ENCODE measurements at places on chromosomes 13 and 19. TPM values are rescaled to one million over a fixed set of nuclear protein-coding genes. Genes with fewer than 3 reads are reported as not detected.

- peak within 1 kb of the TSS; percentile 90 for H3K4me3 ChIP-seq
- no peaks in the 10 kb centered on the region for H3K27me3 ChIP-seq
- H3K4me1 ChIP-seq = peaks cover 8% of the 10 kb centered on the region
- H3K36me3 ChIP-seq = peaks cover 29% of the 10 kb centered on the region
- DNase-seq = peak; percentile 93
- H3K27ac ChIP-seq = peak within 1 kb of the TSS; percentile 92
Observed at GRCh38 chr19:5903624-5904351, at the start of gene NDUFA11. NDUFA11 (minus strand) TSS chr19:5903790; CDS start chr19:5903708, 82 bp downstream.

MEDAG gene
- total RNA-seq = 1.6 TPM

CYP2A7 gene
- not detected for total RNA-seq

GRCh38 chr13:110017379-110017778 lies 231.0 kb upstream of the IRS2 start:
- peaks cover 14% of the 10 kb centered on the region for H3K4me1 ChIP-seq
- DNase-seq = peak; percentile 9
- H3K27ac ChIP-seq = peak overlapping the region; percentile 45
- H3K36me3 ChIP-seq = no peaks in the 10 kb centered on the region
- H3K4me3 ChIP-seq = no peak overlapping the region
- H3K27me3 ChIP-seq = no peaks in the 10 kb centered on the region

TBXA2R gene
- total RNA-seq = 0.24 TPM

GRCh38 chr13:41456768-41457588 lies at the start of gene RGCC:
RGCC (plus strand) TSS chr13:41457550; CDS start chr13:41457708, 158 bp downstream.
- peak within 1 kb of the TSS; percentile 71 for H3K4me3 ChIP-seq
- peak; percentile 70 for DNase-seq
- H3K36me3 ChIP-seq = peaks cover 9% of the 10 kb centered on the region
- H3K4me1 ChIP-seq = no peaks in the 10 kb centered on the region
- H3K27ac ChIP-seq = no peak within 1 kb of the TSS

DKKL1 gene
- not detected for total RNA-seq

CEACAM18 gene
- total RNA-seq = not detected

GRCh38 chr13:95197548-95197947 lies 103.7 kb downstream of the ABCC4 start:
- no peaks in the 10 kb centered on the region for H3K36me3 ChIP-seq
- no peaks in the 10 kb centered on the region for H3K27me3 ChIP-seq
- no peak for DNase-seq
- no peak overlapping the region for H3K4me3 ChIP-seq
- peaks cover 9% of the 10 kb centered on the region for H3K4me1 ChIP-seq

GRCh38 chr13:79799059-79799867 lies 318.3 kb downstream of the NDFIP2 start:
- H3K27ac ChIP-seq = no peak overlapping the region
- H3K36me3 ChIP-seq = no peaks in the 10 kb centered on the region
- H3K27me3 ChIP-seq = no peaks in the 10 kb centered on the region
- H3K4me1 ChIP-seq = no peaks in the 10 kb centered on the region

- no peak overlapping the region for H3K27ac ChIP-seq
- no peaks in the 10 kb centered on the region for H3K27me3 ChIP-seq
- H3K36me3 ChIP-seq = no peaks in the 10 kb centered on the region
- H3K4me1 ChIP-seq = peaks cover 9% of the 10 kb centered on the region
- no peak for DNase-seq
Observed at GRCh38 chr19:48244281-48244680, 11.4 kb downstream of the CARD8 start.

- no peak overlapping the region for H3K27ac ChIP-seq
- H3K4me3 ChIP-seq = no peak overlapping the region
- no peaks in the 10 kb centered on the region for H3K27me3 ChIP-seq
- no peak for DNase-seq
- no peaks in the 10 kb centered on the region for H3K36me3 ChIP-seq
Observed at GRCh38 chr13:105316731-105317130, 1218.7 kb downstream of the EFNB2 start.

DNA sequence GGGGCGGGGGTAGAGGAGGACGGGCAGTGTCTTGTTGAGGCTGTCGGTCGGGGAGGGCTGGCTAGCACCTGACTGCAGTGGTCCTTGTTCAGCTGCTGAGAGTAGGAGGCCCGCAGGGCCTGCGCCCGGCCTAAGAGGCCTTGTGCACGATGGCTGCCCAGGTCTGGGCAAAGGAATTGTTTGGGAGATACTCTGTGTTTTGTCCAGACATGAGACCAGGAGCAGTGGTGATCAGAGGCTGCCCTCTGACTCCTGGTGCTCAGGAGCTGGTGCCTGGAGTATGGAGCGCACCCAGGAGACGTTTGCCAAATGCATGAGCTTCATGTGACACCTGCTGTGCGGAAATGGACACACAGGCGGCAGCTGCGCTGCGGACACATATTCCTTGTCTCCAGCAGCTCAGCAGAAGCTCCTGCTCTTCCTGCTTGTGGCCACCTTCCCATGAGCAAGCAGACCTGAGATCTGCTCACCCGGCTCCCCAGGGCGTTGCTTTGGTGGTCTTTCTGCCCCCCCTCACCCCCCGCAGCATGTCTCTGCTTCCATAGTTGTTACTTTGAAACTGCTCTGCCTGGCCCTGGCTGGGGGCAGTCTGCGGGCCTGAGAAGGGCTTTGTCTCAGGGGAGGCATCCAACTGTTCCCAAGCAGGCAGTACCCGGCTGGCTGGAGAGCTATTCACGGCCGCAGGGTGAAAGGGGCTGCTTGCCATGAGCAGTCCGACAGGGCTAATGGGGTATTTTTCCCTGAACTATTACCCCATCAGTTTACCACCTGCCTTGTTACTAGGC lies 163.9 kb downstream of the TEX29 start:
- no peak for DNase-seq
- no peaks in the 10 kb centered on the region for H3K4me1 ChIP-seq
- no peak overlapping the region for H3K27ac ChIP-seq
- H3K36me3 ChIP-seq = no peaks in the 10 kb centered on the region
- no peak overlapping the region for H3K4me3 ChIP-seq

GSK3A gene
- total RNA-seq = 58.8 TPM

DNA sequence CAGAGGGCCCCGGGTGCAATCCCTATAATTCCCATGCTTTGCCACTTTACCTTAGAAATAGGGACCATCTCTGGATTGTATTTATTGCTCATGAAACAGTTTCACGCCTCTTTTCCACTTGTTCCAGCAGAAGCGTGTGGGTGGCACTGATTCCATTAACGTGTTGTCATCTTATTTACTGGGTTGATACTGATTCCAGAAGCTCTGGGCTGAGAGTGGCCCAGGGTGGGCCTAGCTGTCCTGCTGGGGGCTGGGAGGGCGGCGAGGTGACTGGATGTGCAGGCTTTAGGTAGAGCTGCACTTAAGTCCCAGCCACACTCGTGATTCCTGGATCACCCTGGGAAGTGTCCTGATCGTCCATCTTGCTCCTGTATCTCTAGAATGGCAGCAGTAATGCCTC lies 155.0 kb downstream of the TEX29 start:
- no peak overlapping the region for H3K27ac ChIP-seq
- H3K36me3 ChIP-seq = no peaks in the 10 kb centered on the region
- DNase-seq = no peak
- H3K4me1 ChIP-seq = no peaks in the 10 kb centered on the region

SYT3 gene
- not detected for total RNA-seq

ATXN8OS gene
- total RNA-seq = not detected

DNA sequence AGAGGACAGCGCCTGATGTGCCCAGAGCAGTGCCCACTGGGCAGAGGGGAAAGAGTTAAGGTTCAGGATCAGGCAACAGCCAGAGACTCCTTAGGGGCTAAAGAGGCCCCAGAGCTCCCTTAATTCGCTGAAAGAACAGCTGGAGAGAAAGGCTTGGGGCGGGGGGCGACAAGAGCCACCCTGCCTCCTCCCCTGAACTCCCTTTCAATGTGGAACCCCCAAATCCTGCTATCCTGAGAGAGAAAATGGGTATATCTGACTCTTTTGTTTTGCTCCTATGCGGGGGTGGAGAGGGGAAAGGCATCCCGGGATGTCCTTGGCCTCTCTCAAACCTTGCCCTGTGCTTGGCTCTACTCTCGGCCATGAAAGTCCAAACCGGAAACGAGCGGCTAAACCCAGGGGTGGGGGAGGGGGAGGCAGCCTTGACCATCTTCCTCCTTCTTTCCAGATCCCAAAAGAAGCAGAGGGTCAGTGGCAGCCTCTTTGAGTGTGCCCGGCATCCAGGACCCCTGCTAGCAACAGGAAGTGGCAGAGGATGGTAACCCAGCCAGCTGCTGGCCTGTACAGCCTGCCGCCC lies 4.7 kb downstream of the PRKACA start:
- H3K4me3 ChIP-seq = no peak overlapping the region
- peaks cover 26% of the 10 kb centered on the region for H3K36me3 ChIP-seq
- no peak for DNase-seq
- H3K4me1 ChIP-seq = no peaks in the 10 kb centered on the region
- no peaks in the 10 kb centered on the region for H3K27me3 ChIP-seq

ZNF761 gene
- total RNA-seq = 10.6 TPM

DNA sequence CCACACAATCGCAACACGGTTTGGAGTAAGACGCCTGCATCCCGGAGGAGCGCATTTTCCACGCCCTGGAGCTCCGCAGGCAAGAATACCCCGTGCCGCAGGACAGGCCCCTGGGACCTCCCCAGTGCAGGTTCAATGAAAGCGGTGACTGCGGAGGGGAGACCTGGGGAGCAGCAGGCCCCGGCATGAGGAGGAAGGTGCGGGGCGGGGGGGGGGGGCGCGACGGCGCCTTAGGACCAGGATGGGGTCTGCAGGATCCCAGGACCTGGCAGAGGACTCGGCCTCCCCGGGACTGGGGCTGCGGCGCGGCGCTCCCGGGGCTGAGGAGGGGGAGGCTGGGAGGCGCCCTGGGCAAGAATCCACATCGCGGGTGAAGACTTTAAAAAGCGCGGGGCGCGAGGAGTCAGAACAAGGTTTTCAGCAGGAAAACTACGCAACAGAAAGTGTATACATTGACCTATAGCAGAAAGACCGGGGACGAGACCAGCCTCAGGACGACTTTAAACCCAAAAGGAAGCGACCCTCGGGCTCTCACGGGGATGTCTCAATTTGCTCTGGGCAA lies 432 bp downstream of the ZNF611 start:
- peaks cover 21% of the 10 kb centered on the region for H3K36me3 ChIP-seq
- peak; percentile 20 for DNase-seq
- peak overlapping the region; percentile 7 for H3K27ac ChIP-seq
- H3K4me1 ChIP-seq = peaks cover 12% of the 10 kb centered on the region

DNA sequence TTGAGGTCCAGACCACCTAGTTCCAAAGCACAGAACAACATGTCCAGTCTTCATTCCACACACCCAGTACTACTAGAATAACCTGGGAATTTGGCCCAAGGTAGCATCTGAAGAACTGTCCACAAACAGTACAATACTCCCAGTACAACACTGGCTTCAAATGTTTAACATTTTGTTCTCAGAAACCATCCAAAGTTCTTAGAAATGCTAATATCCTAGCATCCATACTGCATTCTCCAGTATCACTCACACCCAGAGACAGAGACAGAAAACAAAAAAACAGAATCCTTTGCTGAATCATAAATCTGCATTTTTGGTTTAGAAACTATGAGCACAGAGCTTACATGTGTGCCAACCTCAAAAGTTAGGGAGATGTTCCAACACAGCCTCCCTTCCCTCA lies 490.8 kb downstream of the FOXO1 start:
- no peaks in the 10 kb centered on the region for H3K36me3 ChIP-seq
- no peaks in the 10 kb centered on the region for H3K4me1 ChIP-seq
- no peak overlapping the region for H3K4me3 ChIP-seq
- no peaks in the 10 kb centered on the region for H3K27me3 ChIP-seq
- no peak for DNase-seq

MBD3L1 gene
- not detected for total RNA-seq

GRCh38 chr13:58266271-58266670 lies 634.7 kb downstream of the PCDH17 start:
- no peaks in the 10 kb centered on the region for H3K27me3 ChIP-seq
- H3K4me3 ChIP-seq = no peak overlapping the region
- H3K36me3 ChIP-seq = no peaks in the 10 kb centered on the region
- no peak overlapping the region for H3K27ac ChIP-seq

DNA sequence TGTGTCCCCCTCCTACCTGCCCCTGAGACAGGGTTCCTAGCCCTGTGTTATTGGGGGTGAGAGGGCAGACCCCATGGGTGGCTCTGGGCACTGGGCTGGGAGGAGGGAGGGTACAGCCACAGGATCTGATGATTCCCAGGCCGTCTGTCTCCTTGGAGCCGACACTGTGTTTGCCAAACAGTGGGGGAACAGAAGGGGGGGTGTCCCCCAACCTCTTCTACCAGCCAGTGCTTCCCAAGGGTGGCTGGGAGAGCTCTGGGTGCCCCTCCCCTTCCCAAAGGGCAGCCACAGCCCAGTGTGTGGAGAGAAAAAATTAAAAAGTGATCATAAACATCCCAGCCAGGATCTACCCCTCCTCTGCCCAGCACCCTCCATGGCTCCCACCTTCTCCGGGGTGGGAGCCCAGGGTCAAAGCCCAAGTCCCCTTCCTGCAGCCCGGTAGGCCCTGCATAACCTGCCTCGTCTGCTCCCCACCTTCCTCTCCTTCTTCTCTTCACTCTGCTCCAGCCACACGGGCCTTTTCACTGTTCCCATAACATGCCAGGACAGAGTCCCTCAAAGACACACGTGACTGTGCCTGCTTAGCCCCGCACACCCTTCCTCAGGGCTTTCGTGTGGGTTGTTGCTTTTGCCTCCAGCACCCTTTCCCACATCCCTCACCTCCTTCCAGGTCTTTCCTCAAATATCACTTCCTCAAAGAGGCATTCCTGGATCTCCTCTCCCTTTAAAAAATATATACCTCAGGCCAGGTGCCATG lies 1.4 kb upstream of the PLIN4 start:
- H3K27me3 ChIP-seq = no peaks in the 10 kb centered on the region
- H3K4me1 ChIP-seq = peaks cover 18% of the 10 kb centered on the region
- no peak overlapping the region for H3K27ac ChIP-seq
- H3K36me3 ChIP-seq = no peaks in the 10 kb centered on the region

- H3K27ac ChIP-seq = no peak overlapping the region
- no peak overlapping the region for H3K4me3 ChIP-seq
- no peaks in the 10 kb centered on the region for H3K27me3 ChIP-seq
- peaks cover 9% of the 10 kb centered on the region for H3K4me1 ChIP-seq
- no peak for DNase-seq
Observed at GRCh38 chr13:30731361-30732045, 3.8 kb upstream of the ALOX5AP start.

DGKH gene
- total RNA-seq = 19.1 TPM

FCER2 gene
- not detected for total RNA-seq

DNA sequence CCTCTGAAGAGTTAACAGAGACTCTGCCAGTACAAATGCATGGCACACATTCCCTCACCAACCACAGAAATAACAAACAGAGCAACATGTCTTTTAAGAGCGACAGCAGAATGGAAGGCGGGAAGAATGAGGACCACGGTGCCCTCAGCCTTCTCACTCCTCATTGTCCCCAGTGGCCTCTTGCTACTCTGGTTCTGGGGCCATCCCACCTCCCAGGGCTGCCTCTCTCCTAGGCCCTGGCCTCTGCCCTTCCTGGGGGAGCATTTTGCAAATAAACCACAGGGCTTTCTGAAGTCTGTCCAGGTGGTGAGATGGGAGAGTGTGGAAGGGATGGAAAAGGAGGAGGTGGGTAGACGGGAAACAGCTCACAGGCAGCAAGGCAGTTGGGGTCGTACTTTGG lies 28.3 kb downstream of the CYP2B6 start:
- peaks cover 4% of the 10 kb centered on the region for H3K27me3 ChIP-seq
- H3K4me1 ChIP-seq = peaks cover 1% of the 10 kb centered on the region
- DNase-seq = no peak
- no peak overlapping the region for H3K27ac ChIP-seq

- H3K36me3 ChIP-seq = peaks cover 23% of the 10 kb centered on the region
- H3K4me3 ChIP-seq = no peak overlapping the region
- DNase-seq = no peak
Observed at GRCh38 chr13:45492538-45492937, 27.8 kb downstream of the COG3 start.

GRCh38 chr13:27004326-27004725 lies 167.3 kb downstream of the USP12 start:
- H3K27ac ChIP-seq = no peak overlapping the region
- DNase-seq = no peak
- H3K4me3 ChIP-seq = no peak overlapping the region
- no peaks in the 10 kb centered on the region for H3K4me1 ChIP-seq
- H3K36me3 ChIP-seq = no peaks in the 10 kb centered on the region

Data from Calu3 (cell line).